ENCODE measurements at places on chromosomes 7 and 10.
A peak's percentile ranks its signal among the peaks of the same experiment; 100 is the strongest.

GRCh38 chr10:78856421-78856820 is 212.3 kb upstream of the ZMIZ1 start:
- DNase-seq: no peak

GRCh38 chr10:28996345-28996744 is 292.5 kb upstream of the LYZL1 start:
- DNase-seq: no peak

- no peak for DNase-seq
Measured at GRCh38 chr7:19560111-19560883, 148.5 kb downstream of the POLR1F start.

DNA sequence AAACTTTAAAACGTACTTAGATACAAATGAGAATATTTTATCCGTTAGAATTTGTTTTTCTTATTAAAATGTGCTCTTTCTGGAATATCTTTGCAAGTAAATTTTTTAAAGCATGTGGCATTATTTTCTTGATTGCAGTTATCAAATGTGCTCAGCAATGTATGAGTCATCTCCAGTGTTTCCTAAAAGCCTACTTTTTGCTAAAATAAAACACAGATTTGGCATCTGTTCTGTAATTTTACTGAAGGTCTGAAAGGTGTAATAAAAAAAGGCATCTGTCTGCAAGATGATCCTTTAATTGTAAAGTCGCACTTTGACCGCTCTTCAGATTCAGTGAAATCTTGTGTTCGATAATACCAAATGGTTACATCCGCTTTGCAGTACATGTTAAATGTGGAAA is 3.4 kb downstream of the GNAT3 start:
- DNase-seq: no peak

DNA sequence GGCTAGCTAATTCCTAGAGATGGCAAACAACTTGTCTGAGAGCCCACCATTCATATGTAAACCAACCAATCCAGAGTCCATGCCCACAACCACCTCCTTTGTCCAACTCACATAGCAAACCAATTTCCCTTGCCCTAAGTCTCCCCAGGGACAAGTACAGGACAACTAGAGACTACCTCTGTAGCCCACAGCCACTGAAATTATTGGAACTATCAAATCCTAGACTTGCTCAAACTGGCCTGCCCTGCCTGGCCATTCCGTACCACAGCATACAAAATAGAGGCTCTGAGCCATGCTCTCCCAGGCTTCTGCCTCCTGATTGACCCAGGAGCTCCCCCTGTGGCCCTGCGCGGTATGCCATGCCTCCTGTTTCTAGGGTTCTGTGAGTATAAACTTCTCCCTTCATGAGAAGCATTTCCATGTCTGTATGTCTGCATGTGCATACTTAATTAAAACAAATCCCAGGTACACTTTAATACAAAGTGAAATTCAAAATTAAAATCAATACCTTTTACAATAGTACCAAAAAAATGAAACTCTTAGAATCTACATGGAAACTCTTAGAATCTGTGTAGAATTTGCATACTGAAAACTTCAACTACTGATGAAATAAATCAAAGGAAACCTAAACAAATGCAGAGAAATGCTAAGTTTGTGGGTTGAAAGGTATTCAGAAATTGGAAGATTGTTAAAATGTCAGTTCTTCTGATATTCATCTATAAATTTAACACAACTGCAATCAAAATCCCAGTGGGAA is 4.0 kb upstream of the HECW1 start:
- peak; percentile 83 for DNase-seq

DNA sequence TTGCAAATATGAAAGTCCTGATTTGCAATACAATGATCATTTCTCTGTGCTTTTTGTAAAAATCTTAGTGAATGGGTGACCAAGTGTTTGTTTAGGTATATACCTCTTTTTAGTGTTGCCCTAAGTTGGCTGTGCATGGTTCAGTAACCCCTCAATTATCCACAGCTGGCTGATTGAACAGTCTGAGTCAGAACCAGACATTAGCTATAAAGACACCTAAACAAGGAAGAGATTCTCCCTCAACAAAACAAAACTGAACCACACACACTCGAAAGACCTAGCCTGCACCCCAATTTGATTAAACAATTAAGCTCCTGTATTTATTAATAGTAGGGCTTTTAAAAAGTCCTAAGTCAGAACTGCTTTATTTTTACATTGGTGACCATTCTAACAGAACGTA is 2.8 kb downstream of the RSBN1L start:
- no peak for DNase-seq
